Effector CD8-positive, alpha-beta T cell (primary cell): ENCODE measurements at places on chromosomes 6 and 20.

DNA sequence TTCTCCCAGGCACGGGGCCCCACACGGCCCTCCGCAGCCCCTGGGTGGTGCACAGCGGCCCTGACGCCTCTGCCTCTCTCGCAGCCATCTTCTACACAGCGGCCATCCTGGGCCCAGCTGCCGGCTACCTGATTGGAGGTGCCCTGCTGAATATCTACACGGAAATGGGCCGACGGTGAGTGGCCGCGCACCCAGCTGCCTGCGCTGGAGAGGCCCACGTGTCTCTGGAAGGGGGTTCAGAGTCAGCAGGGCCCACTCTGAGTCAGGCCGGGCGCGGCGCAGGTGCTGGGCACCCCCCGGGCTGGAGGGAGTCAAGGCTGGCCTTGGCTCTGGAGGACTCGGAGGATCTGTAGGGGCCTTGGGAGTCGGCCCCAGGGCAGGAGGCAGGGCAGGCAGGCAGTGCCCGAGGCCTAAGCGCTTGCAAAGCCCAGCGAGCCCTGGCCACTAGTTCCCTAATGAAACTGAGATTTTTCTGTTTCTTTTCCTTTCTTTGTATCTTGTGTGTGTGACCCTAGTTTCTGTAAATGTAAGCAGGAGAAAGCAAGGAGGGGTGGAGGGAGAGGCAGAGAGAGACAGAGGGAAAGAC is 16.4 kb downstream of the SLCO4A1 start:
- no peak for DNase-seq

DNA sequence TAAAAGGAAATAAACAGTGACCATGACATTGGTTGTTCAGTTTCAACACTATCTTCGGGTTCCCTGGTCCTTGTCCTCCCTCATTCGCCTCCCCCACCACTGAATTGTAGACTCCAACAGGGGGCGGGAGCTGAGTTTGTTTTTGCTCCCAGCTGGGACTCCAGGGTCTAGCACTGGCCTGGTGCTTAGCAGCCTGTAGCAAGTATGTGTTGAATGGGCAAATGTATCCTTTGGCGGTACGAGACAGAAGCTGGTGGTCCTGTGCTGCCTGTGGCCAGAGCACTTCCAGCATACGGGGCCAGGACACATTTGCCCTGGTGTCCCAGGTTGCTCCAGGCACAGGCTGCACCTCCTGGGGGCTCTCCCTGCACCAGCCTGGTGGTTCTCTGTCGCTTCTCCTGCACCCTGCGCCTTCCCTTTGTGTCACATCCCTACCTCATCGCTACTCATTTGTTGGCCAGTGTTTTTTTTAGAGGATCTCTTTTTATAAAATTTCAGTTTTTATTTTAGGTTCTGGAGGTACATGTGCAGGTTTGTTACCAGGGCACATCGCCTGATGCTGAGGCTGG is 40.1 kb downstream of the PHACTR3 start:
- no peak for DNase-seq

GRCh38 chr6:54698974-54699373 is 147.6 kb upstream of the FAM83B start:
- no peak for DNase-seq

- no peak for DNase-seq
Observed at GRCh38 chr6:37324131-37325033, 29.4 kb upstream of the RNF8 start.

DNA sequence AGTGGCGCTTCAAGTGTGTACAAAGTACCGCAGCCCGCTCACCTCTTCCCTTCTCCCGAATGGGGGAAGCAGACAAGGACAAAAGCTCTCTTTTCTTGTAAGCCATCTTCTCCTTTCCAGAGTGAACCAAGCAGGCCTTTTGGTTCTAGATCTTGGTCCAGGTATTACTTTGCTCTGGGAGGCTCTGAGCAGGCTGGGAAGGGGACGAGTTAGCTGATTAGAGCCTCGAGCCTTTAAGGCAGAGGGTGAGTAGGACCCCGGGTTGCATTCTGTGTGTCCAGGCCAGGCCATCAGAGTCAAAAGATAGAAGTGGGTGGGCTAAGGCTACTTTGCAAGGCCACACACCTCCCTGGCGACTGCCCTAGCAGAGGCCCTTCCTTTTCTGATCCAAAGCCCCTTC is 57.6 kb downstream of the GTF2H5 start:
- no peak for DNase-seq

DNA sequence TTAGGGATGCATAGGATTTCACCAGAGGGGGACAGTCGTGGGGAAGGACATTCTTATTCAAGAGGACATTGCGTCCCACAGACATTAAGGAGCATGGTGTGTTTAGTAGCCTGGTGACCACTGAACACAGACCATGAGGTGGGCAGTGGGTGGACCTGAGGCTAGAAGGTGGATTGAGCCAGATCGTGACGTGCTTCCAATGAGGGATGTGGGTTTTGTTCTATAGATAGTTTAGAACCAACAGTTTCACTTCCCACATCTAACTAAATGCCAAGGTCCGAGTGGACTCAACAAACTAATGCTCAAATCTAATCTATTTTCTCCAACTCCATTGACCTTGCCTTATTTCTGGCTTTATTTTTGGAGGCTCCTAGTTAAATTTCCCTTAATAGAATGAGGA is 58.5 kb downstream of the OGFRL1 start:
- no peak for DNase-seq

DNA sequence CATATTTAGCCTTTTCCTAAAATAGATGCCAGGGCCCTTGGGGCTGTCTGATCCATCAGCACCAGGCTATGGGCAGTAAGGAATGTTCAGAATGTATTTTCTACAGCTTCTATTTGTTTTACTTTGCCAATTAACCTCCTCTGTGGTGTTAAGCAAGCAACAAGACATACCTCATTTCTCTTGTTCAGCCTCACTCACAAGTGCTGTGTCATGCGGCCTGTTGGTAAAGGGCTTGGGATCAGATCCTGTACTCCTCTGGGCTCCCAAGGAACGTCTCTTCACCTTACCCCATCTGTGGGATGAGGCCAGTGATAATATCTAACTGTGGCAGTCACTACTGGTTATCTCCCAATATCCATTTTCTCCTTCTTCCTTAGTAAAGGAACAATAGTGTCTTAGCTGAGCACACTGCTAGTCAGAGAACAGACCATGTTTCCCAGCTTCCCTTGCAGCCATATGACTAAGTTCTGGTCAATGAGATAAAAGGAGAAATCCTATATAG is 7.0 kb upstream of the DSTN start:
- DNase-seq: no peak

- no peak for DNase-seq
Observed at GRCh38 chr20:38671186-38671585, 53.1 kb upstream of the SLC32A1 start.
